ENCODE measurements at places on chromosomes 11 and 22.

DNA sequence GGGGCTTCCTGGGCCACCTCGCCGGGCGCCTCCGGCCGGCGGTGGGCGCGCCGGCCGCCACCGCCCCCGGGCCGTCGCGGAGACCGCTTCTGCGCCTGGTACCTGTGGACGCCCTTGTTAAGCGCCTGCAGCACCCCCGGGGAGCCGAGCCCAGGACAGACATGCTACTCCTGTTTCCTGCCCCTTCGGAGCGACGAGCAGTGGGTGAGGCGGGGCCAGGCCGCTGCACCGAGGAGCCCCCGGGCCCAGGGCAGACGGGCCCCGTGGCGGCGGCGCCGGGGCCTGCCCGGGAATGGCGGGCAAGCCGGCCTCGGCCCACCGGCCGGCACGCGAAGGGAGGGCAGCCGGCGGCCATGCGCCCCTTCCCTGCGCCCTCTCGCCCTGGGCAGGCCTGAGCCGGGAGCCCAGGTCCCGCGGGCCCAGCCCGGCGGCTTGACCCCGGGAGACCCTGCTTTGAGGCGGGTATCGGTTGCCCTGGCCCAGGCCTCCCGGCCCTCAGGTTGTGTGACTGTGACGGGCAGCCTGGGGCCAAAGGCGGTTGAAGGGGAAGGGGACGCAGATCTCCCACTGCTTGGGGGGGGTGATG, 789 bp upstream of the KDM2A start:
- DNase-seq = peak; percentile 21

DNA sequence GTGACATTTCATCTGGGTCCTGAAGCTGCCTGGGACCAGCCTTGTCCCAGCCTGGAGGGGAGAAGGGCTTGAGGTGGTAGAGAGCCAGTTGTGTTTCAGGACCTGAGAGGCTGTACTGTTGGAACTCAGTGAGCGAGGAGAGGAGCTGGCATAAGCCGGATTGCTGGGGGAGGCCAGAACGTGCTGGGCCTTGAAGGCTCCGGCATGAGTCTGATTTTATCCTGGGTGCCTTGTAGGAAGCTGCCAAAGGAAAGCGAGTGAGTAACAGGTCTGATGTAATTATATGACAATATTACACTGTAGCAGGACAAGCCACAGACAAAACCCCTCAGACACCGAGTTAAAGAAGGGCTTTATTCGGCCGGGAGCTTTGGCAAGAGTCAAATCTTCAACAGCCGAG, 17.2 kb downstream of the AP2A2 start:
- no peak for DNase-seq

- no peak for DNase-seq
Measured at GRCh38 chr11:109606256-109606655, 184.3 kb downstream of the C11orf87 start.

- DNase-seq = no peak
Measured at GRCh38 chr11:119189393-119189792, 4.1 kb downstream of the NHERF4 start.

DNA sequence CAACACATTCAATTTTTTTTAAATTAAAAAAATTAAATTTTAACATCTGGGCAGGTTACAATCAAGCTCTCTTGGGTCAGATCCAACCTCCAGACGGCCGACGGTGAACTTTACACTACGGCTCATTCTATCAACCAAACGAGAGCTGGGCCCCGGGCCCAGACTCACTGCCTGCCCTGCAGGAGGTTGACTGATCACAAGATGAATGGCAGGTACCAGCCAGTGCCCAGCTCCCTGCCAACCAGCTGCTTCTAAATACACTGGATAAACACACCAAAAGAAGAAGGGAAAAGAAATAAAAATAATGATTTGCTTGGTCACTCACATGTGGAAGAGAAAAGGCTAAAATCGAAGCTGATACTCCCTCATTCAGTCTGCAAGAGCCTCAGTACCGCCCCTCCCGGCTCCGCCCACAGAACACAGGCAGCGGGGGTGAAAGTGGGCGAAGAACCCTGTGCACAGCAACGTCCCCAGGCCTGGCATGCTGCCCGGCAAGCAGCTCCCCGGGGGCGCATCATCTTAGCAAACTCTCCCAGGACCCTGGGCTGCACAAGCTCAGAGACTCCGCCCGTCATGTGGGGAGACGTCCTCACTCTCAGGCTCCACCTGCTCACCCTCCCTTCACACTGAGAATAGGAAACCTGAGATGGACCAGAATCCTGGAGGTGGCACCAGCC, 303.4 kb downstream of the SHANK2 start:
- DNase-seq = no peak

DNA sequence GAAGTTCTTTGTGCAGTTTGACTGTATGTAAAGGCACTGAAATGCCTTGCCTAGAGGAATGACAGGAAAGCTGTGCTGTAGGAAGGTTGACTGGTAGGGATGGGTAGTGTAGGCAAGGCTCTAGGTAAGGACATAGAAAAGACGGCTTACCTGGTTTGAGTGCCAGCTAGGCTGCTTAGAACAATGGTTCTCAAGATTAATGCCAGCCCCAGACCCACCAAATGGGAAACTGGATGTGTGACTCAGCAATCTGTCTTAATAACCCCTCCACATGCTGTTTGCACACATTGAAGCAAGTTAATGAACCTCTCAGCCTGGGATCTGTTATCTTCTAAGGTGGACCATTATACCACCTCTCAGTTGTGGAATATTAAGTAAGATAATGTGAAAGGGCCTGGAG, 3.7 kb downstream of the RPS3 start:
- no peak for DNase-seq

- DNase-seq = no peak
Measured at GRCh38 chr11:111797145-111797581, 31.0 kb upstream of the PPP2R1B start.

- no peak for DNase-seq
Measured at GRCh38 chr22:28435140-28435768, 244.4 kb downstream of the TTC28 start.

DNA sequence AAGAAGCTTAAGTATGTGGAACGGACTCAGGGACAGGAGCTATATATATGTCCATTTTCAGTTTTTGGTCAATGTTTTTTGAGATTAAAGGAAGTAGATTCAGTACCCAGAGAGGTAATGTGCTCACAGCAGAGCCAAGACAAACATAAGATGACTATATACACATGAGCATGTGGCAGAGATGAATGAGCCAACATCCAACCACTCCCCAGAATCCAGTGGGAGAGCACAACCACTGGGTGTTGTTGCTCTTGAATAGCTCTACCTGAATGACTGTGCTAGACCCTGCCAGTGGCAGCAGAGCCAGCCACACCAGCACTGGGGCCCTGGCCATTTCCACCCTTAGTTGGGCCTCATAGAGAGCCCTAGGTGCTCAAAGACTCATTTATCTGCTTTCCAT, 10.7 kb upstream of the SYTL2 start:
- no peak for DNase-seq

GRCh38 chr11:77617892-77618291, 19.7 kb downstream of the CLNS1A start:
- DNase-seq = no peak

DNA sequence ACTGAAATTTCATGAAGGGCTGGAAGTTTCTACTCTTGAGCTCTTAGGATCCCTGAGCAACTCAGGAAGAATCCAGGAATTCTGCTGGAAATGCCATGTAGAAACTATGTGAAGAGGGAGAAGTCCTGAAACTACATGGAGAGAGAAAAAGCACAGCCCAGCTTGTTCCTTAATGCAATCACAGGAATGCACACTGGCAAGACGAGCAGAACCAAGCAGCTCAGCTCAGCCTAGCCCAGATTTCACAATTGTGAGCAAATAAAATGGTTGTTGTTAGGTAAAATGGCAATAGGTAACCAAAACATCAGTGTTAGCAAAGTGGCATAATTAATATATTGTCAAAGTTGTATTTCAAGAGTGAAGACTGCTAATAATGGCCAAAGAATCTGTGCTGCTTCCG, 28.1 kb downstream of the ZNF214 start:
- no peak for DNase-seq

- no peak for DNase-seq
Measured at GRCh38 chr11:1558775-1559110, 13.3 kb downstream of the DUSP8 start.

DNA sequence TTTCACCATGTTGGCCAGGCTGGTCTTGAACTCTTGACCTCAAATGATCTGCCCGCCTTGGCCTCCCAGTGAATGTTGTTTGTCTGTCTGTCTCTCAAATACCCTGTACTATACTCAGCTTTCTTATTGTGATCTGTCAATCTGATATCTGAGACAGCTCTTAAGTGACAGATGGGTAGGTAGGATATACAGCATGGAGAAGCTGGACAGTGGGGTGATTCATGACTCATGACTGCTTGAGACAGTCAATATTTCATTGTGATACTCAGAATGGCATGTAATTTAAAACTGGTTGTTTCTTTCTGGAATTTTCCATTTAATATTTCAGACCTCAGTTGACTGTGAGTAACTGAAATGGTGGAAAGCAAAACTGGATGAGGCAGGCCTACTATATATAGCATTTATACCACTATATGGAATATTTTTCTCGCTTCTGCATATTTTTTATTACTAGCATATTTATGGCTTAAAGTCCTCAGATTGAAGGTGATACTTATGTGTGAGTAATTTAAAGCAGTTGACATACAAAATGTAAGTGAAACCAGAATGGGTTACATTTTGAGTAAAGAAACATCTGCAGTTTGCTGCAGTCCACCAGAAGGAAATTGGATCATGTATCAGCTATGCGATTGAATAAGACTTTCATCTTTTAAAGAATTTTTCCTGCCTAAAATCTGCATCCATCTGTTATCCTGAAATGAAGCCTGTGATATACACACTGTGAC, 22.3 kb downstream of the ARHGAP42 start:
- no peak for DNase-seq

DNA sequence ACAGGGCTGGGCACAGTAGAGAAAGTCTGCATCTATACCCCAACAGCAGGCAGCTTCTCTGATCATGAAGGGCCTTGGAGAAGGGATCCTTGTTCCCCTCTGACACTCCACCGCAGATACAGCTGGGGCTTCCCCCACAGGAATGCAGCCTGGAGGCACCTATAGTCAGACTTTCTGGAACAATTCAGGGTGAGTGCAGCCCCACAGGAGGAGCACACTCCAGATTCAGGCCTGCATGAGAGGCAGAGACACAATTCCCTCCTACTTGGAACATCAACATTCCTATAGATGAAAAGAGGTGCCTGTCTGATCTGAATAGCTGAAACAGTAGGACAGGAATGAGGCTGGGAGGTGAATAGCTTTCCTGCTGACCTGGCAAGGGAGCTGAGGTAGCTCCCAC, 1298.0 kb upstream of the CNTN5 start:
- no peak for DNase-seq

GRCh38 chr11:120612513-120613263, 101.1 kb downstream of the GRIK4 start:
- DNase-seq = no peak

DNA sequence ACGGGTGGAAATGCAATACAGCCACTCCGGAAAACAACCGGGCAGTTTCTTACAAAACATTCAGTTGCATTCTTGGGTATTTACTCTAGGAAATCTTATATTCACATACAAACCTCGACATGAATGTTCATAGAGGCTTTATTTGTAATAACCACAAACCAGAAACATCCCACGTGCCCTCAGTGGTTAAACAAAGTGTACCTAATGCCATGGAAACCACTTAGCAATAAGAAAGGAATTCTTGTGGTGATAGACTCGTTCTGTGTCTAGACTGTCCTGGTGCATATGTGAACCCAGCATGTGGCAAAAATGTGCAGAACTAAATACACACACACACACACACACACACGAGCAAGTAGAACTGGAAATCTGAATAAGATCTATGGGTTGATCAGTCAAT, 1073.3 kb downstream of the TBC1D22A start:
- DNase-seq = no peak

- no peak for DNase-seq
Measured at GRCh38 chr11:101133190-101133589, 3.6 kb upstream of the PGR start.

- DNase-seq = no peak
Measured at GRCh38 chr11:8234910-8235309, 28.8 kb downstream of the LMO1 start.

GRCh38 chr22:40951795-40952605, 822 bp downstream of the RBX1 start:
- no peak for DNase-seq

Data from stimulated activated CD8-positive, alpha-beta memory T cell treated with anti-CD3 and anti-CD28 coated beads, Interleukin-15, amount 100 ng/mL, for 24 hours (primary cell).